ENCODE measurements at places on chromosomes 6 and 20. TPM values are rescaled to one million over a fixed set of nuclear protein-coding genes. Genes with fewer than 3 reads are reported as not detected.

SAMD10 gene
- total RNA-seq: 0.54 TPM

DLL1 gene
- total RNA-seq: 4.4 TPM

CCDC170 gene
- total RNA-seq: 0.15 TPM

RAB44 gene
- total RNA-seq: not detected

ACOT8 gene
- 20.3 TPM for total RNA-seq

PRRT1 gene
- 0.08 TPM for total RNA-seq

OR2J3 gene
- total RNA-seq: not detected

TMEM170B gene
- total RNA-seq: 10.7 TPM
